Stomach (tissue), 19 donors: ENCODE measurements at places on chromosomes 4 and X. TPM values are rescaled to one million over a fixed set of nuclear protein-coding genes. Genes with fewer than 3 reads are reported as not detected.
A peak's percentile ranks its signal among the peaks of the same experiment; 100 is the strongest.

GRCh38 chrX:34238896-34239295 lies 106.8 kb upstream of the FAM47A start:
- H3K4me1 ChIP-seq, result no peaks in the 10 kb centered on the region
- H3K4me3 ChIP-seq, result no peak overlapping the region
- DNase-seq, result no peak
- H3K27me3 ChIP-seq, result no peaks in the 10 kb centered on the region
- no peak overlapping the region for H3K27ac ChIP-seq

DNA sequence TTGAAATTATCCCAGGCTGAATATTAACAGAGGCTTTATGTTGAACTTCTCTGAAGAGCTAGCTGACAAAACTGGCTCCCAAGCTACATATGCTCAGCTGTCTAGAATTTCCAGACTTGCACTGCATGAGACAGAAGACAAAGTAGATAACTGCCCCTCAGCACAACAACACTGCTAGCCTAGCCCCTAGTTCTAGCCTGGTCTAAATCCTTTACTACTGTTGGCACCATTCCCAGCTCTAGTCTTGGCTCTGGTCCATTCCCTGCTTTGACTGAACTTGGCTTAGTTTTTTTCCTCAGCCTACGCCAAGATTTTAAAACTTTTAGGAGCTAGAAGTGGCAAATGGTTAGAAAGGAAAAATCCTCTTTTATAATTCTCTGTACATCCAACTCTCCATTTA lies 7.6 kb upstream of the OPHN1 start:
- no peaks in the 10 kb centered on the region for H3K36me3 ChIP-seq
- H3K27me3 ChIP-seq, result no peaks in the 10 kb centered on the region
- H3K4me1 ChIP-seq, result peaks cover 16% of the 10 kb centered on the region
- no peak overlapping the region for H3K4me3 ChIP-seq
- peak; percentile 79 for DNase-seq

Gene SYNPO2
- polyA plus RNA-seq, result 83.4 TPM

Gene PHKA1
- 3.1 TPM for polyA plus RNA-seq
